ENCODE measurements at places on chromosomes 16 and 17.
A peak's percentile ranks its signal among the peaks of the same experiment; 100 is the strongest.

DNA sequence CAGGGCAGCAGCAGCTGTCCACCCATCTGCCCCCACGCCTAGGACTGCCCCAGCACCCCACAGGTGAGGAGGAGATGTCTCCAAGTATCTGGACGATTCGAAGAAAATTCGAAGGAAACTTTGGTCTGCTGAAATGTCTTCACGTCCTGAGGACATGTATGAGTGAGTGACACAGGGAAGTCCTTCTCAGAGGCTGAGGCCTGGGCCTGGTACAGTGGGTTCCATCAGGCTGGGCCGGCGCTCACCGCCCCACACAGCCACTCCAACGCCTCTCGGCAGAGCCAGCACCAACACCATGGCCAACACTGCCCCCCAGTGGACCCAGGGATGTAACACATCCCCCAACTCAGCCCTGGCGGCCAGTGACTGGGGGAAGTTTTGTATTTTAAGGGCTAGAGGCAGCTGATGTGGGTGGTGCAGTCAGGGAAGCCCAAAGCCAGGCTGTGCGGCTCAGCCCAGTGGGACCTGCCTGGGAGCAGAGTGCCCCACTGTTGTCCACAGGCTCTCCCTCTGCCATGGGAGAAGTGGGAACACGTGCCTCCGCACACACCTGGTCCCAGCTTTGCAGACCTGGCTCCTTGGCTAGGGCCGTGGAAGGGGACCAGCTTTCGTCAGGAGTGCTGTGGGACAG is 55.8 kb upstream of the FASN start:
- DNase-seq: peak; percentile 86

DNA sequence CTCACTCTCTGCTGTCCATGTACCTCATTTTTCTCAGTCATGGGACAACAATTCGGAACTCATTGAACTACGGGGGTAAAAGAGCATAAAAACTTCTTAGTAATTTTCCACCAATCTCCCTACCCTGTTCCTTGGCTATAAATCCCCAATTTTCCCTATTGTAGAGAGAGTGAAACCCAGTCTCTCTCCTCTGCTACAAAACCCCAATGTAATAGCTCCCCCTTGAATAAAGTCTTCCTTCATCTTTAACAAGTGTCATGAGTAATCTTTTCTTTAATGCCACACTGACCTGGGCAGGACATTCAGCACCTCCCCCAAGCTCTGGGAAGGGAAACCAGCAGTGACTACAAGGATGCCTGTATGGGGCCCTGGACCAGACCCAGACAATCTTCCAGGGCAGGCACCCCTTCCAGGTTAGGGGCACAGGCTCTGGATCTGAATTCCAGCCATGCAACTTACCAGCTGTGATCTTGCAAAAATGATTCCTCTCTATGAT is 10.2 kb upstream of the EIF1 start:
- DNase-seq: no peak

GRCh38 chr16:12350945-12351344 is 374.4 kb downstream of the SNX29 start:
- DNase-seq: no peak

- no peak for DNase-seq
These were observed 194.6 kb upstream of the DYNLRB2 start for GRCh38 chr16:80346111-80346632.

GRCh38 chr17:44916781-44917241 is 1.5 kb upstream of the GFAP start:
- DNase-seq: no peak

GRCh38 chr17:47305302-47305923 is 18.3 kb upstream of the EFCAB13 start:
- no peak for DNase-seq

DNA sequence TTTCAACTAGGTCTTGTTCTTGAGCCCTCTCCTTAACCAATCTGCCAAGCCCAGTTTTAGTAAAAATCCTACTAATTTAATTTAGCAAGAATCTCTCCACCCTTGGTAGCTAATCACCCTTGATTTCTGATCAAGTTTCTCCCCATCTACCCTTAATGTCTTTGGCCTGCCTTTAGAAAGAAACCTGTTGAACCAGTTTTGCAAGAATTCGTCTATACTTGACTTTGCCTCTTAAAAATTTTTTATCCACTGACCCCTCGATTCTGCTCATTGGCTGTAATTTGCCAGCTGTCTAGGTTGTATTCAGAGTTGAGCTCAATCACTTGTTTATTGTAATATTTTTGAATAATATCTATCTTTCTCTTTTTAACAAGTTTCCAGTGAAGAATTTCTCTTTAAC is 1138.5 kb downstream of the CDH11 start:
- DNase-seq: no peak

DNA sequence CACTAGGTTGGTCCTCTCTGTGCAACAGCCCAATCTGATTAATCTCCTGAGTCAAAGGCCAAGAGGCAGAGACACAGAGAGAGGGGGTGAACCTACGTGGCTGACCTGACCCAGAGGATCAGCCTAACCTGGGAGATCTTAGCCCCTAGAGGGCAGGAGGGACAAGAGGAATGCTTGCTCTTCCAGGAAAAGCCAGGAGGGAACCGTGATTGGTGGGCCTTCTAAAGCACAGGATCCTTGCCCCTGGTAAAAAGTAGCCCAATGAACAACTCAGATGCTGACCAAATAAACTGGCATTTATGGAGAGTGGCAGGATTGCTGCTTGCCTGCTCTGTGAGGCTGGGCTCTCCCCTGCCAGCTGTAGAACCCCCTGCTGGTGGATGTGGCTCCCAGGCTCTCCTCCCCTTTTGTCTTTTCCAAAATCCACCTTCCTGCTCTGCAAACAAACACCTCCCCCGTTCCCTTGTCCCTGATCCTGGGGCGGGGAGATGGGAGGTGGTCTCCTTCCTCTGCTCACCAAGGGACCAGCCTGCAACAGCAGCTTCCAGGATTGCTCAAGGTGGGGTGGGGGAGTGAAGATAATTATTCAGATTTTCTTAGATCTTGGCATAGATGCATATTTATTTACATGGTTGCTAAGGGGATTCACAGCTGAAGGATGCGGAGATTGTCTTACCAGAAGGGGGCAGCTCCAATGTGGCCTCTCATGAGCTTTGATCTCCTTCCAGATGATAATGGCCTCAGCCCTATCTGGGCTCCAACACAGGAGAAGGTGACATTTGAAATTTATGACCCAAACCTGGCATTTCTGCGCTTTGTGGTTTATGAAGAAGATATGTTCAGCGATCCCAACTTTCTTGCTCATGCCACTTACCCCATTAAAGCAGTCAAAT is 71.9 kb downstream of the SDR42E1 start:
- no peak for DNase-seq

DNA sequence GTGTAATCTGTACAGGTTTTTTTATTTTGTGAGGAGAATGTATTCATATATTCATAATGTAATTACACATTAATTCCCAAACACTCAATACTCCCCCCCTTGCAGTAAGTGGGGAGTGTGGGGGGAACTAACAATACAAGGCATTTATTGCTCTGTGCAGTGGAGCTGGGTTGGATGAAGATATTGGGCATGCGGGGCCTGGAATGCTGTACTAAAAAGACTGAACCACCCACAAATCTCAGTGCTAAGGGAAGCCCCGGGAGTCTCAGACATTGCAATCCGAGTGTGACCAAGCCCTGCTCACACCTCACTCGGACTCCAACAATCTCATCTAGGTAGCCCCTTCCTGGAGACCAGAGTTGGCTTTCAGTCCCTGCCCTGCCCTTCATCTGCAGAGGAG is 6.0 kb downstream of the PLLP start:
- no peak for DNase-seq

- DNase-seq: no peak
These were observed 58.8 kb downstream of the GAS7 start for GRCh38 chr17:10139577-10139976.

DNA sequence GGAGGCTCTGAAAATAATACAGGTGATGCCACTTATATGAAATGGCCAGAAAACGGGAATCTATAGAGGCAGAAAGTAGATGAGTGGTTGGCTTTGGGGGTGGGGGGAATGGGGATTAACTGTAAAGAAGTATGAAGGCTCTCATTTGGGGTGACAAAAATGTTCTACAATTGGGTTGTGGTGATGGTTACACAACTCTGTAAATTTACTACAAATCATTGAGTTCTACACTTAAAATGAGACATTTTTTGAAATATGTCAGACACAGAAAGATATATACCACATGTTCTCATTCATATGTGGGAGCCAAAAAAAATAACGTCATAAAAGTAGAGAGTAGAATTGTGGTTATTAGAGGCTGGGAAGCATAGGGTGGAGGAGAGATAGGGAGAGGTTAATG is 25.7 kb downstream of the ARHGAP17 start:
- no peak for DNase-seq

DNA sequence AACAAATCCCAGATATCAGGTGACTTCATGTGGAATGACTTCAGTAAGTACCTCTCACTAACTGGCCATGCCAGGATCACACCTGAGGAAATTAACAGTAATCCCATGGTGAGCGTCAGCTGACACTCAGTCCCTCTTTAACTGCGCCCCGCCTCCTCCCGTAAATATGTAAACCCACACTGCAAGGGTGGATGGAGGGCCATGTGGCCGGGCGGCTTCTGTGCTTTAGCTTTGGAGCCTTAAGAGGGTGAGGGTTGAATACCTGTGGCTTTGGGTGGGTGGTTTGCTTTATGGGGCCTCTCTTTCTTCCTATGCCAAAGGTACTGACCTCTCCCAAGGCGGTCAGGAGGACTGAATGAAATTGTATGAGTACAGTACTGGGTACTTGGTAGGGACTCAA is 141.7 kb downstream of the MRM1 start:
- no peak for DNase-seq

GRCh38 chr16:22284637-22285036 is 12.6 kb upstream of the POLR3E start:
- no peak for DNase-seq

DNA sequence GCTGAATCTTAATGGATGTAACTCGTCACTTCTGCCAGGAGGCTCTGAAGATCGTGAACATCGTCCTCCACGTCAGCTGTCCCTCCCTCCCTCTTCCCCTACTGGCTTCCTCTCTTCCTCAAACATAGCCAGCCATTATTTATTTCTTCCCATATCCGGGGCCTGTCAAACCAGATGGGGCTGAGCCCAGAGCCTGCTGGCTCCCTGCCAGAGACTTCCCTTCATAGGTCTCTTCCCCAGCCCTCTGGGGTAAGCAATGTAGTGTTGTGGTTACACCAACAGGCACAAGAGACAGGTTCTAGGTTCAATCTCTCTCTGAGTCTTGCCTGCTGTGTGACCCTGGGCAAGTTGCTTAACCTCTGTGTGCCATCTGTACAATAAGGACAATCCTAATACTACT is 40.1 kb upstream of the ZFP90 start:
- no peak for DNase-seq

- DNase-seq: no peak
These were observed 6.1 kb downstream of the NOG start for GRCh38 chr17:56599566-56599965.

DNA sequence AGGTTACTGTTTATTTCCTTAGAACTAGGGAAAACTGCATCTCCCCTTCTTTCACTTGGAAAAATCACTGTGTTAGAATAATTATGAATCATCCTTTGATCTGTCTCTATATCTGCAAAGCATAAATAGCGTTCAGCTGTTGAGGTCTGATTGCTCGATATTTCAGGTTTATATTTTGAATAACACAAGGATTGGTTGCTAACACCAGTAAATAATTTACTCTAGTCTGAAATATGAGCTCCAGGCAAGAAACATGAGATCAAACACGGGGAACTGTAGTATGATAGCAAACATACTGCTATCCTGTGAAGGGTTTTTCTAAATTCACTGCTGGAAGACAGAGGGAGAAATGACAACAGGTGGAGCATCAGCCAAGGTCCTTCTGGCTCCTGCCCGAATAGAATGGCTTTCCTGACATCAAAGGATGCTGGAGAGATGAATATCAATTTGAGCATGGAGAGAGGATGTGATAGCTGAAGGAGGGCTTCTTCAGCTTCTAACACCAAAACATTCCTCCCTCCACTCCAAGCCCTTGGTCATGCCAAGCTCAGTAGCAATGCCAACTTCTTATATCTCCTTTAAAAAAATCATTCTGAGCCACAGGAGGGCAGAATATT is 450.3 kb downstream of the SHISA9 start:
- no peak for DNase-seq

DNA sequence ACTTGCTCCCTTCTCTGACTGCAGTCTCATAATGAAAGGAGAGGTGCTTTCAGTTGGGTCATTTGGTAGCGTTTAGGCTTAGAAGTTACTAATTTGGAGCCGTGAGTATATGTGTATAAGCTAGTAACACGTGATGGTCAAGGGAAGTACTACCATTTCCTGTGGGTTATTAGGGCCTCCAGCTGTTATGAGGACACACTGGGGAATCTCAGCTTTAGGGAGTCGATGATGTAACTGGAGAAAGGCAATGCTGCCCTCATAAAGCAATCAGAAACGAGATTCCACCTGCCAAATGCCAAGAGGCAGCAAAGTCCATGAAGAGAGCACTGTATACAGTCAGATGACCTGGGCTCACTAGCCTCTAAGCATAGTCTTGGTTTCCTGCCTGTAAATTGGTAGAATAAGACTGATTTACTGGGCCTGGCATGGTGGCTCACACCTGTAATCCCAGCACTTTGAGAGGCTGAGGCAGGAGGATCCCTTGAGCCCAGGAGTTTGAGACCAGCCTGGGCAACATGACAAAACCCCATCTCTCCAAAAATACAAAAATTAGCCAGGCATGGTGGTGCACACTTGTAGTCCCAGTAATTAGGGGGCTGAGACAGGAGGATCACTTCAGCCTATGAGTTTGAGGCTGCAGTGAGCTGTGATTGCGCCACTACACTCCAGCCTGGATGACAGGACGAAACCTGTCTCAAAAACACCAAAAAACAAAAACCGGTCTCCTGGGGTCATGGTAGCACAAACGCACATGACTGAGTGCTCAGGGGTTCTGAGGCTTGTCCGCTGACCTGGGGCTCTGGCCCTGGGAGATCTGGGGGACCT is 53.0 kb downstream of the SF3B3 start:
- DNase-seq: no peak

DNA sequence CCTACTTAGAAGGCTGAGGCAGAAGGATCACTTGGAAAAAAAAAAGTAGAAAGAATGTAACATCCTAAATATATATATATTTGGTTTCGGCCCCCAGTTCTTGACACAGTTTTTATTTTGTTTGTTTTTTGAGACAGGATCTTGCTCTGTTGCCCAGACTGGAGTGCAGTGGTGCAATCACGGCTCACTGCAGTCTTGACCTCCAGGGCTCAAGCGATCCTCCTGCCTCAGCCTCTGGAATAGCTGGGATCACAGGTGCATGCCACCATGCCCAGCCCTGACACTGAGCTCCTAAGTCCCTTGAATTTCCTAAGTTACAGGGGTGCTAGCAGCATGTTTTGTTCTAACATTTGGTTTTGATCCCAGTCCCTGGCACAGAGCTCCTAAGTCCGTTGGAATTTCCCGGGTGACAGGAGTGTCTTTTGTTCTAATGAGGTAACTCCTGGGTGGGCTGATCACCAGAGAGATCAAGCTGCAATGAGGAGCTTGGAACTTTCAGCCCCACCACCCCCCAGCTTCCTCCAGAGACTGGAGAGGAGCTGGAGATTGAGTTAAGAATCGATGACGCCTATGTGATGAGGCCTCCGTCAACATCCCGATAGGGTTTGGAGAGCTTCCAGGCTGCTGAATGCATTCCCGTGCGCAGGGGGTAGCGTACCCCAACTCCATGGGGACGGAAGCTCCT is 20.0 kb downstream of the MXRA7 start:
- DNase-seq: no peak
